ENCODE measurements at places on chromosomes 6 and 20. TPM values are rescaled to one million over a fixed set of nuclear protein-coding genes. Genes with fewer than 3 reads are reported as not detected.
A peak's percentile ranks its signal among the peaks of the same experiment; 100 is the strongest.

DNA sequence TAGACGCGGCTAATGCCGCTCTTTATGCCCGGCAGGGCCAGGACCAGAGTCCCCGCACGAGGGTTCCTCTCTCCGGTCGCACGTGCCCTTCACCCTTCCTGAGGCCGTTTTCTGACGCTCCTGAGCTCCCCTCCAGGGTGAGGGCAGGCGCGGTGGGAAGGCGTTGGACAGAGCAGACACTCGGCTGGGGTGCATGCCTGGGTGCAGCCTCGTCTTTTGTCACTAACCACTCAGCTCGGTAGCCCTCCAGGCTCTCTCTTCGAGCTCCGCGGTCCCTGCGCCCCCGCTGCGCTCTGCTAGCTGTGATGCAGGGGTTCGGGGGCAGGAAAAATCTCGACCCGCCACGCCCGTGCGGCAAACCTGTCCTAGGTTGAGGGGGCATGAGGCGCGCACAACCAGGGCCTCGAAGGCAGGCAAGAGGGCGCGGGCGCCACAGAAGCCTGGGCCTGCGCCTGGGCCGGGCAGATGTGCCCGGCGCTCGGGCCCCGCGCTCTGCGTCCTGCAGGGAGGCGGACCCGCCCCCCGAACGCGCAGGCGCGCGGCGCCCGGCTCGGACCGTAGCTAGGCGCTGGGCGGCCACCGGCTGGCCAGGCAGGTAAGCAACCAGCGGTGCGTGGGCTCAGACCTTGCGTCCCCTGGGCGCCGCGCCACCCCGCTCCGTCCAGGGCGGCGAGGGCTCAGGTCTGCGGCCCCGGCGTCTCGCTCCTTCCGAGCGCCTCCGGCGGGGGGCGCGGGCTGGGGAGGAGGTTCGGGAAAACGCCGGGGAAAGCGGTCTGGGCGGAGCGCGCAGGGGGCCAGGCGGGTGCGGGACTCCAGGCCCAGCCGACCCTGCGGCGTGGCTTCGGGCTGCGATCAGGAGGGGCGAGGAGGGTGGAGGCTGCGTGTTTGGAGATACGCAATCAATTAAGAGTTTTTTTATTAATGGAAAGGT, at the start of gene L3MBTL1:
L3MBTL1 (plus strand) TSS at position 548 of the 931 bp plus-strand sequence. CDS start 5,807 bp downstream, outside the sequence.
- H3K4me3 ChIP-seq = peak within 1 kb of the TSS; percentile 81
- H3K27me3 ChIP-seq = peaks cover 73% of the 10 kb centered on the region
- H3K27ac ChIP-seq = peak within 1 kb of the TSS; percentile 32
- no peak for DNase-seq

- no peaks in the 10 kb centered on the region for H3K4me1 ChIP-seq
- H3K4me3 ChIP-seq = no peak overlapping the region
- no peak overlapping the region for H3K27ac ChIP-seq
- H3K36me3 ChIP-seq = no peaks in the 10 kb centered on the region
These were observed 25.7 kb downstream of the MAFB start for GRCh38 chr20:40663304-40663790.

The OR2H2 gene
- polyA plus RNA-seq = 0.17 TPM

- H3K27ac ChIP-seq = no peak overlapping the region
- peak overlapping the region; percentile 23 for H3K4me3 ChIP-seq
- peaks cover 27% of the 10 kb centered on the region for H3K27me3 ChIP-seq
- no peak for DNase-seq
- peaks cover 14% of the 10 kb centered on the region for H3K4me1 ChIP-seq
These were observed 148.5 kb downstream of the PHACTR3 start for GRCh38 chr20:59752704-59753460.

The PLEKHG1 gene
- polyA plus RNA-seq = 52.4 TPM

GRCh38 chr6:20340068-20340848, 61.4 kb upstream of the E2F3 start:
- peaks cover 11% of the 10 kb centered on the region for H3K4me1 ChIP-seq
- DNase-seq = no peak
- no peak overlapping the region for H3K27ac ChIP-seq
- H3K36me3 ChIP-seq = peaks cover 6% of the 10 kb centered on the region
- no peak overlapping the region for H3K4me3 ChIP-seq

DNA sequence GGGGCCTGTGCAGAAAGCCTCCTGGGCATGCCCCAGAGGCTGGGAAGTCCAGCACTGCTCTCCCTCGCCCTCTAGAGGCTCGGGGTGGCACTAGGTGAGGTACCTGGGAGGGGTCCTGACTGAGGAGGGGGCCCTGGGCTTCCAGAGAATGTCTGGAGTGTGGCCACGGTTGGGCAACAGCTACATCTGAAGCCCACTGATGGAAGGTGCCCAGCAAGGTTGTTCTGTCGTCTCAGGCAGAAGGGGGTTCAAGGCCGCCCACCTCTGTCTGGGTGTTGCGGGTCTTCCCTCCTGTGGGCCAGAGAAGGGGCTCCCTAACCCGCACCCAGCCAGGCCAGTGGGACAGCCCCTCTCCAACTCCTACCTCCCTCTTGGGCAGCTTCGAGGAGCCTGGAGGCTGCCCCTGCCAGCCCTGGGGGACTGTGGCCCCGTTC, 11.4 kb upstream of the VEGFA start:
- DNase-seq = no peak
- H3K27ac ChIP-seq = peak overlapping the region; percentile 79
- no peak overlapping the region for H3K4me3 ChIP-seq
- no peaks in the 10 kb centered on the region for H3K4me1 ChIP-seq
- peaks cover 5% of the 10 kb centered on the region for H3K27me3 ChIP-seq
- no peaks in the 10 kb centered on the region for H3K36me3 ChIP-seq

- peak overlapping the region; percentile 85 for H3K27ac ChIP-seq
- peaks cover 52% of the 10 kb centered on the region for H3K4me1 ChIP-seq
- H3K27me3 ChIP-seq = no peaks in the 10 kb centered on the region
- no peaks in the 10 kb centered on the region for H3K36me3 ChIP-seq
- H3K4me3 ChIP-seq = peak overlapping the region; percentile 91
These were observed 560 bp downstream of the YTHDF1 start for GRCh38 chr20:63215101-63216040.

Data from naive B cell (primary cell).